A549 (cell line): ENCODE measurements at places on chromosomes 4 and X. TPM values are rescaled to one million over a fixed set of nuclear protein-coding genes. Genes with fewer than 3 reads are reported as not detected.

DNA sequence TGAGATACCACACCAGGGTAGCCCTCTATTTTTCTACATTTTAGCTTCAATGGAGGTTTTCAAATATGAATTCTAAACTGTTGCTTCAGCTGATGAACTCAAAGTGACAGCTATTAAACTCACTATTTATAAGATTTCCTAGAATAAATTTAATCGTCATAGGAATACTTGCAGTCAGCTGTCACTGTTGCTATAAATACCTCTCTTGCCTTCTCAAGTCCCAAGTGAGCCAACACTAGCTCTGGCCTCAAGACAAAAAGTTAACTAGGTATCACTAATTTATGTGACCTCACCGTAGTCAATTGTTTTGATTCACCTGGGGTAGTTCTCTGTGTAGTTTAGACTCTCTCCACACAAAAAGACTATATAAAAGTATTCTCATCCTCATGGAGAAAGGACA lies 34.3 kb upstream of the PROM1 start:
- no peak for DNase-seq

DNA sequence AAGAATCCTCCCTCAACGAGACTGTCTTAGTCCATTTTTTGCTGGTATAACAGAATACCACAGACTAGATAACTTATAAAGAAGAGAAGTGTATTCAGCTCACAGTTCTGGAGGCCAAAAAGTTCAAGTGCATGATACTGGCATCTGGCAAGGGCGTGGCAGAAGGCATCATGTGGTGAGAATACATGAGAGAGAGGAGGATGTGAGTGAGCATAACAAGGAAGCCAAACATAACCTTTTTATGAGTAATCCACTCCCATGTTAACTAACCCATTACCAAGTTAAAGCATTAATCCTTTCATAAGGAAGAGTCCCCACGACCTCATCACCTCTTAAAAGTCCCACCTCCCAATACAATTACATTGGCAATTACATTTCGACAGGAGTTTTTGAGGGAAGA lies 504.6 kb downstream of the IQCM start:
- DNase-seq = no peak

GRCh38 chr4:156642161-156642560 lies 329.4 kb downstream of the PDGFC start:
- no peak for DNase-seq

DNA sequence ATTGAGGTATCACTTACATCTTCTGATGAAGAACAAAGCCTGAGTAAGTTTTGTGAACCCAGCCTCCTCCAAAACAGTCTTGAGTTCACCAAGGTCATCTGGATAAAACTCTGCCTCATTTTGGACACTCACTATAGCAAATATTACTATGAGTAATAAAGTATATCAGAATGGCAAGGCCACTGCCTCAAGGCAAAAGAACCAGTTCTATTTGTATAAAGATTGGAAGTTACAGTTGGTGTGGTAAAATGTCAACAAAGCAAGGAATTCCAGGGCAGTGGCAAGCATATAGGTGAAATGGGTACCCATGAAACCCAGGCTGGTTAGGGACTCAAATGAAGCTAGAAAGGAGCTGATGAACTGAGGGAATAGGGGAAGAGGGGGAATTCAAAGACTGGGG lies 2.4 kb upstream of the ARHGEF6 start:
- DNase-seq = no peak

DNA sequence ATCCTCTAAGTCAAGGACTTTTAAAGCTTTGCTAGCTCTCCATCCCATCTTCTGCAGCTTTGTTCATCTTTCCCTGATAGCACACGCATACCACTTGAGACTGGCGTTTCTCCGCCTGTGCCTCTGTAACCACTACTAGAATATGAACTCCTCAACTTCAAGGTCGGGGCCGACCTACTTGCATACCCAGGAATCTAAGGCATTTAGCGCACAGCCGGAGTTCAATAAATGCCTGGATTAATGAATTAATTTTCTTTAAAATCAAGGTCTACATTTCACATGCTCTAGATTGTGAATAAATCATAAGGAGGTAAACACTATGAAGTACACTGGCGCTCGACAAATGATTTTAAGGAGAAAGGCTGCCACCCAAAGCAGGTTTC lies 89.3 kb downstream of the HNRNPD start:
- no peak for DNase-seq

- no peak for DNase-seq
Observed at GRCh38 chrX:42109428-42109827, 186.1 kb upstream of the CASK start.

DNA sequence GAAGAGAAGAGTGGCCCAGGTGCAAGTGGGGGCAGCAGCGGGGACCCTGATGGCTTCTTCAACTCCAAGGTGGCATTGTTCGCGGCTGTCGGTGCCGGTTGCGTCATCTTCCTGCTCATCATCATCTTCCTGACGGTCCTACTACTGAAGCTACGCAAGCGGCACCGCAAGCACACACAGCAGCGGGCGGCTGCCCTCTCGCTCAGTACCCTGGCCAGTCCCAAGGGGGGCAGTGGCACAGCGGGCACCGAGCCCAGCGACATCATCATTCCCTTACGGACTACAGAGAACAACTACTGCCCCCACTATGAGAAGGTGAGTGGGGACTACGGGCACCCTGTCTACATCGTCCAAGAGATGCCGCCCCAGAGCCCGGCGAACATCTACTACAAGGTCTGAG lies 11.4 kb downstream of the EFNB1 start:
- no peak for DNase-seq

UBL4A gene
- polyA plus RNA-seq = 34.6 to 37.7 TPM (median 36.9 TPM) in 3 replicates

SMPX gene
- 0.13 TPM in 1 of 3 replicates, not detected in the others for polyA plus RNA-seq

CT45A10 gene
- not detected in 3 replicates for polyA plus RNA-seq

MAGEA4 gene
- polyA plus RNA-seq = not detected in 3 replicates

AP1AR gene
- polyA plus RNA-seq = 14.3 to 16.5 TPM (median 16.0 TPM) in 3 replicates
